ENCODE measurements at places on chromosomes 2 and 18.

- DNase-seq = no peak
These were observed 22.9 kb downstream of the WIPF1 start for GRCh38 chr2:174574657-174575056.

DNA sequence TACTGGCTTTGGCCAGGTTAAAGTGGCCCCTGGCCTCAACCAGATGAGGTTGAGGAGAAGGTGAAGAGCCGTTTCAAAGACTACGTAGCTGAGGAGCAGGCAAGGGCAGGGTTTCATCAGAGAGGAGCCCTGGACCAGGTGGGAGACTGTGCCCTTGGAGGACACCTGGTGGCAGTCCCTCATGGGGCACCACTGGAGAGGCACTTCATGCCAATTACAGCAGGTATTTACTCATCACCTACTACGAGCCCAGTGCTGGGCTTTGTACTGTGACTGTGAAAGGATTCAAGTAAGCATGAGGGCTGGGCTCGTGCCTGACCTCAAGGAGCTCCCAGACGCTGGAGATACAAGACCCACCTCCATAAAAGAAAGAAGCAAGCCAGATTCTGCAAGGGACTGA, 37.6 kb downstream of the SMAD7 start:
- no peak for DNase-seq

DNA sequence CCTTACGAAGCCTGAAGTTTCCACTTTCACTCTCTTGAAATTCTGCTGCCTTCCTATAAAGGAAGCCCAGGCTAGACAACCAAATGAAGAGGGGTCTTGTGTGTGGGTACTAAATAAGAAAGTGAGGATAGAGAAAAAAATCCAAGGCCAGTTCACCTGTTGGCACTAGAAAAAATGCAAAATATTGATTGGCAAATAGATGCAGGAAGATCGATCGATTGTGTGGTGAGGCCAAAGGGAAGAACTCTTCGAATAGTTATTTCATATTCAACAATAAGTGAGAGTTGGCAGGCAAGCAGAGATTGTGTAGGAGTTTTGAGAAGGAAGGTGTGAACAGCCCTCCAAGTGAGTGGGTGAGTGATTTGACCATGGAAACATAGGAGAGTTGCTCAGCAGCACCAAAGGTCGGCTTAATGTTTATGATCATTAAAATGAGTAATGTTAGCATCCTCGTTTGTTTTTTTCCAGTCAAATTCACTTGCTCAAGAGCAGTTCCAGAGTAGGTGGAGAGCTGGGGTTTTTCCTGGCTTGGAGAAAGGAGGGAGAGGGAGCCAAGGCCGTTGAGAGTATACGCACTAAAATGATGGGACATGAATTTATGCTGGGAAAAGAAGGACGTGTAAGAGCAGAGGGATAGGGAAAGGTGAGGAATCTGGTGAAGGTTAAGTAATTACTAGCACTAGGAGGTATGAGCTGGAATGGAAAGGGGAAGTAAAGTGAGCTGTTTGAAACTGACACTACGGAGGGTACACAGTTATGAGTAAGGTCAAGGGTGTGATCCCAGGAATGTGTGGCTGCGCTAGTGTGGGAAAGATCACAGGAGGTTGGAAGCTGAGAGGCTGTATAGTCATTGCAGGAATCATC, 1.1 kb upstream of the NAPG start:
- no peak for DNase-seq

DNA sequence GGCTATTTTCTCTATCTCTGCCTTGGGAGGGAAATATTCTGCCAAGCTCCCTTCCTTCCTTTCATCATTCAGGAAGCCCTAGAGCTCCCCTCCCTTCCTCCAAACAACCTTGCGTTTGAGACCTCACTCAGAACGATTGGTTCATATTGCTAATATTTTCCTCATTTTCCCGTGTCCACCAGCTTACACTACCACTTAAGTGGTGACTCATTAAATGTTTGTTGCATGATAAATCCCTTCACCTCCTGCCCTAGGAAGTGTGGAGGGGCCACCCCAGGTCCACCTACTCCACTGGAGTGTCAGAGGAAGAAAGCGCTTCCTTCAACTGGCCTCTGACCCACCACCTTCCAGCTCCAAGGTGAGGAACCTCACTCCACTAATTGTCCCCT, 2.3 kb upstream of the LPIN2 start:
- no peak for DNase-seq

DNA sequence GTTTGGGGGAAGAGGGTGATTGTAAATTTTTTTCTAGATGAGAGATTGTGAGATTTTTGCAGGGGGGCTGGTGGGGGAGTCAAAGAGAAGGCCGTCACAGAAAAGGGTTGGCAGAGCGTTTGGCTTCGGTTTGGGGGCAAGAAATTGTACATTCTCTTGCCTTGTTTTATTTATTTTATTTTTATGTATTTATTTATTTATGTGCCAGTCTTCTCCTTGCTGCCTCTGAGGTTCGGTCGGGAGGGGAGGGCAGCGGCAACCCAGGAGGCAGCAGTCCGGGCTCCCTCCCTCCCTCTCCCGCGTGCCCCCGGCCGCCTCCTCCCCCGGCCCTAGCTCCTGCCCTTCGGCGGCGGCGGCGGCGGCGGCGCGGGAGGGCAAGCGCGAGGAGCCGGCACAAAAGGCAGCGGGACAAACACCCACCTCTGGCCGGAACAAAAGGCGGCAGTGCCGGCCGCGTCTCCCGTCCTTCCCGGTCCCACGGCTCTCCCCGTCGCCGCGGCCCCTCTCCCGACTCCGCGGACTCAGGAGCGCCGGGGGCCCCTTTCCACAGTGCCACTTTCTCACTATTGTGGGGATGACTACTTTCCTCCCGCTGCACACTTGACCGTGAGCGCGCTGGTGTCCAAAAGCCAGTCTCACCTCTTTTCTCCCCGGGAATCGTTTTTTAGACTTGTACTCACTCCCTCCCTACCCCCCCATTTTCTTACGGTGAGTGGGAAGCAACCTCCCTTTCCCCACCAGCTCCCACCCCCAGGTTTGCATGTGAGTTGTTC, 1.2 kb downstream of the BCL11A start:
- DNase-seq = peak; percentile 28

- no peak for DNase-seq
These were observed 9.7 kb downstream of the PDCD1 start for GRCh38 chr2:241848761-241849615.
